ENCODE measurements at places on chromosomes 5 and 9.

- peak; percentile 2 for DNase-seq
Measured at GRCh38 chr5:7396713-7397454, 946 bp downstream of the ADCY2 start.

DNA sequence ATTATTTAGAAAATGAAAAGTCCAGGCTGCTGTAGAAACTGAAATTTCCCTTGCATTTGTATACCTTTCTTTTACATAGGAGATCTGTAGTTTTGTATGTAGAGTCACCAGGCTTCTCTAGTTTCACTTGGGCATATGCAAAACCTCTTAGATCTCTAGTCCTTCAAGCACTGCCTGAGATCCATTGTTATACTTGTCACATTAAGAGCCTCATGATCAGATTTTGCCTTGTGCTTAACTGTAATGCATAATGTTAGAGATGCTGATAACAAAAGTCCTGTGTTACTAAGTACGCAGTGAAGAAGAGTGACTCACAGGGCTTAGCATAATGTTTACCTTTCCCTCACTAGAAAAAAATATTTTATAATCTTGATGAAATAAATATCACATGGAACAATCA is 250.2 kb downstream of the CYLC2 start:
- DNase-seq, result no peak

- peak; percentile 29 for DNase-seq
Measured at GRCh38 chr9:70160686-70161600, 97.8 kb upstream of the SMC5 start.

- peak; percentile 24 for DNase-seq
Measured at GRCh38 chr5:111224561-111225345, 569 bp downstream of the CAMK4 start.

DNA sequence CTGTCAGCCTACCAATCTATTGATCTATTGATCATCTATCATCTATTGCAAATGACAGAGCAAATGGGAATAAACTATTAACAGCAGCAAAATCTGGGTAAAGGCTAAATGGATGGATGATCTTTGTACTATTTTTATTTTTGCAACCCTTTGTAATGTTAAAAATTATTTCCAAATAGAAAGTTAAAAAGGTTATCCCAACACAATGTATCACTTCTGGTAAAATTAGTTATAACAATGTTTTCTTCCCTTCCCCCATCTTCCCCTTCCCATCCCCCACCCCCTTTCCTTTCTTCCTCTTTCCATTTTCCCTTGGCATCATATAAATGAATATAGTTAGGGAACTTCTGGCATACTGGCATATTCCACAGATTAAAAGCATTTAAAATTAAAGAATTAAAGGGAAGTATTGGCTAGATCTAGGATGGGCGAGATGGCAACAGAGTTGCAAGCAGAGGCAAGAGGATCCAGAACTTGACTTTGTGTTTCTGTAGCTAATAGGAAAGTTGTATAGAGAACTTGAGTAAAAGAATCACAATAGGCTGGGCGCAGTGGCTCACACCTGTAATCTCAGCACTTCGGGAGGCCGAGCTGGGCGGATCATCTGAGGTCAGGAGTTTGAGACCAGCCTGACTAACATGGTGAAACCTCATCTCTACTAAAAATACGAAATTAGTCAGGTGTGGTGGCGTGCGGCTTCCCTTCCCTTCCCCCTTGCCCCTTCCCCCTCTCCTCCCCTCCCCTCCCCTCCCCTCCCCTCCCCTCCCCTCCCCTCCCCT is 66.6 kb upstream of the TAF11L2 start:
- no peak for DNase-seq

Data from adipocyte (in vitro differentiated cells).